Epithelial cell of esophagus (primary cell): ENCODE measurements at places on chromosomes 16 and 17.

DNA sequence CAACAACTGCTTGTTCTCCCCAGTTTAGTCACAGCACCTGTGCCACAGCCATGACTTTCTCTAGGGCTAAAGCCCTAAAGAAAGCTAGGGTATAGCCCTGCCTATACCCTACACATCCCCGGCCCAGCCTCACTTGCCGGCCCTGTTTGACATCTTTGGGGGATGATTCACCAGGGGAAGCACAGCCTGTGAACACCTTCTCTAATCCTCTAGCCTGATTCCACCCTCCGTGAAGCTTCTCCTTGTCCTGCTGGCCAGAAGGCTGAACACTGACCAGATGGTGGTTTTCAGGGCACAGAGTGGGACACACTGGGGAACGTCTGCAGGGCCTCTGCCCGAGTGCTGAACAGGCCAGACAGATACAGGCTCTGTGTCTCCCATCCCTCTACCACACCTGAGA, 6.0 kb downstream of the CLEC16A start:
- DNase-seq, result peak; percentile 85

DNA sequence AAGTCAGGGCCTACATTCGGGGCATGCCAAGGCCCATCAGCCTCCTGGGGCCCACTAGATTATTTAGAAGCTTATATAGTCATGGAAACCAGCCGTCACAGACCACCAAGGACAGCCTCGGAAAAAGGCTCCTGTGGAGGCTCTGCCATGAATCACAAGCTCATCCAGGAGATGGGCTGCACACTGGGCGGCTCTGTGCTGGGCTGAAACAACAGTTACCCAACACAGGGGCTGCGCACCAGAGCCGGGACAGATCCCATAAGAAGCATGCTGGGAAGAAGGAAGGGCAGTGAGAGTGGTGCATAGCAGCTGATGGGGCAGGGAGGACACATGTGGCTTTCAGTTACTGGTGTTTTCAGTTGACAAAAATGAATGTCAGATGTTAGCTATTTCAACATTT, 67.7 kb upstream of the GSG1L start:
- no peak for DNase-seq

DNA sequence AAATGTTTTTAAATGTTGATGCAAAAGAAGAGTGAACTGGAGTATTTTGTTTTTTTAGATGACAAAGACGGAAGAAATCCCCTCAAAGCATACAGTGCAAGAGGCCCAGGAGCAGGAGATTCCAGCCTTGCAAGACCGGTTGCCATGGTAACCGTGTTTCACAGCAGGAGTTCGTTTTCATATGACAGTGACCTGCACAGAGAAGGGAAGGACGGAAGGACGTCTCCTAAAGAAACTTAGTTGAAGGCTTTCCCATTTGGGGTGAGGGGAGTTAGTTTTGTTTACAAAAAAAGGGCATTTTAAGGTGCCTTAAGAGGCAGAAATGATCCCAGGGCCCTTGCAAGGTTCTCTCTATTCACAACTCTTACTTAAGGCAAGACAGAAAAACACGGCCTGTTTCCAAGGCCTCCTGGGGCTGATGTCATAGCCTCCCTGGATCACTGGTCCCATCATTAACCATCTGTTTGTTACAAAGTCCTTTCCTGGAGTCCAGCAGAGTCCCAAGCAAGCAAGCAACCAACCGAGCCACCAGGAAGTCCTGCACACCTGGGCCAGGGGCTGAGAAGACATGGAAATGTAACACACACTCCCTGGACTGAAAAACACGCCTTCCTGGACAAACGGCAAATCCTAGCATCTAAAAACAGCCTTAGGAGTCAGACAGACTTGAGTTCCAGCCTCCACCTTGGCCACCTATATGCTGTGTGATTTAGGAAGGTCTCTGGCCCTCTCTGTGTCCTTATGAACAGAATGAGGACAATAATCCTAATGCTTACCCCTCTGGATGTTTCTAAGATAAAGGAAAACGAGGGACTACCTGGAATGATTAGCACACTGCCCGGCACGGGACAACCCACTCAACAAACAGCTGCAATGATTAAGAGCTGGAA, 30.3 kb upstream of the RPH3AL start:
- peak; percentile 18 for DNase-seq

DNA sequence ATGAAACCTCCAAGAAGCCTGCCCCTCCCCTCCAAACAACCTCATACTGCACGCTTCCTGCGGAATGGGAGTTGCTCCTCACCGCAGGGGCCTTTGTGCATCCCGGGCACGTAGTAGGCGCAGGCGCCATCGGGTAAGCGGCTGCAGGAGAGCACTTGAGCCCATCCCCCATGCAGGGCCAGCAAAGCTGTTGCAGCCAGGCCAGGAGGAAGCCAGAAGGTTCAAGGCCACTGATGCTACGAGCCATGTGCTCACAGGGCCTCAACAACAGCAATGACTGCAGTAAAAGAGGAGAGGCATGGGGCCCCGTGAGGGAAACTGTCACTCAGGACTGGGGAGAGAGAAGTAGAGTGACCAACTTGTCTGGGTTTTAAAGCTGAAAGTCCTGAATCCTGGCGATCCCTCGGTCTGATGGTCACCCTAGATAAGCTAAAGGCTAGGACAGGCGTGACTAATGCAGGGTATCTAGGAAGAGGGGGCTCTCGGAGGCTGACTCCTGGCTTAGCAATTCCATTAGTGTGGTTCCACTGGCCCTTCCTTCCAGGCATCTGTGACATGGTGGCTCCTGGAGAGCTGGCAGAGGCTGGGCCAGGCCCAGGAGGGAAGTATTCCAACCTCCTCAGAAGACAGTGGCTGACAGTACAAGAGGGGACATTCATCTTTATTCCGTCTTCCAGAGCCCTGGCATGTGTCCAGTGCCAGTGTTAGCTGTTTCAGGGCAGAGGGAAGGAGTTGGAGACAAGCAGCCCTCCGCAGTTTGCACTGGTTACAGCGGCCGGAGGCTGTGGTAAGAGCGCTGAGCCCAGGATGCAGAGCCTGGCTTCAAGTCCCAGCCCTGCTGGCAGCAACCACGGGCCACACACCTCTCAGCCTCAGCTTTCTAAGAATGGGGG, 20.8 kb downstream of the GOSR2 start:
- DNase-seq, result no peak

DNA sequence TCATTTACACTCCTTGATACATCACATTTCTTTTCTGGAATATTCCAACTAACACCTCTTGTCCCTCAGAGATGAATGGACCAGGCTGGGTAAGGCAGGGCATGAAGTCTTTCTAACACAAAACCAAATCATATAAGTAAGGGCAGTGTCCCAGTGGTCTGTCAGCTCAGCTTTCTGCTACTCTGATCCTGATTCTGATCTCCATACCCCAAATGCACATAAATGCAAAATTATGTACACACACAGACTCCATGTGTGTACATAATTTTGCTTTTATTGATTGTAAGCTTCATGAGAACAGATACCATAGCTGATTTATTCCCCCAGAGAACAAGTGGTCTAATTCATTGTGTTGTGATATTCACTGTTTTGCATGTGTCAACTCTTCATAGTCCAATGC, 47.9 kb downstream of the NOG start:
- no peak for DNase-seq

- no peak for DNase-seq
Measured at GRCh38 chr17:14078027-14078426, 8.7 kb downstream of the COX10 start.

GRCh38 chr16:9741776-9742175, 440.5 kb downstream of the GRIN2A start:
- DNase-seq, result no peak

- no peak for DNase-seq
Measured at GRCh38 chr17:63696381-63696961, 3.5 kb downstream of the LIMD2 start.

GRCh38 chr16:89434490-89434889, 55.9 kb downstream of the ANKRD11 start:
- DNase-seq, result no peak

GRCh38 chr16:55189682-55190636, 134.0 kb upstream of the IRX6 start:
- no peak for DNase-seq

GRCh38 chr17:81164371-81165245, 699 bp upstream of the PVALEF start:
- DNase-seq, result no peak

- no peak for DNase-seq
Measured at GRCh38 chr17:48546137-48546923, 1.4 kb upstream of the HOXB2 start.
